ENCODE measurements at places on chromosomes 12 and 14.
A peak's percentile ranks its signal among the peaks of the same experiment; 100 is the strongest.

DNA sequence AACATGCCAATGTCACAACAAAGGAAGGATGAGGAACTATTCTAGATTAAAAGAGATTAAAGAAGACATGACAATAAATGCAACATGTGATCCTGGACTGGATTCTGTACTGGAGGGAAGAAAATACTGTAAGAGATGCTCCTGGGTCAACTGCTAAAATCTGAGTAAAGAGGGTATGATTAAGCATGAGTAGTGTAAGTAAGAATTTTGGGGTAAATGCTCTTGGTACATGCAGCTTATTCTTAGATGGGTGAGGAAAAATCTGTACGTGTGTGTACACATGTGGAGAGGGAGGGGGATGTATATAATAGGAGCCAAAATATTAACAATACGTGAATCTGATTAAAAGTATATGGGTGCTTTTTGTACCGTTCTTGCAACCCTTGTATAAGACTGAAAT lies 66.0 kb downstream of the CDC42BPB start:
- DNase-seq: no peak

DNA sequence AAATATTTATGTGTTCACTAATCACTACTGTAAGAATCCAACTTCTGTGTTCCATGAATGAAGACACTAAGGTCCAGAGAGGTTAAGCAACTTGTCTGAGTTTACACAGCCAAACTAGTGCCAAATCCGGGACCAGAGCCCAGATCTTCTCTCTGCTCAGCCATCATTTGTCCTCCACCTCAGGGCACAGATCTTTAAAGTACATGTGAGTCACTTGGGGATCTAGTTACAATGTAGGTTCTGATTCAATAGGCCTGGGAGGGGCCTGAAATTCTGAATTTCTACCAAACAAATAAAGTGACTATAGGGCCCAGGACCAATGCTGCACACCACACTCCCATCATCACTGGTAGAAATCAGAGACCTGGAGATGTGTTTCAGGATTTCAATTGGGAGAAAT lies 162.9 kb downstream of the GXYLT1 start:
- no peak for DNase-seq

GRCh38 chr12:68416826-68417225 lies 84.7 kb upstream of the MDM1 start:
- peak; percentile 62 for DNase-seq

GRCh38 chr12:75447691-75448393 lies 32.7 kb upstream of the GLIPR1 start:
- DNase-seq: peak; percentile 42

DNA sequence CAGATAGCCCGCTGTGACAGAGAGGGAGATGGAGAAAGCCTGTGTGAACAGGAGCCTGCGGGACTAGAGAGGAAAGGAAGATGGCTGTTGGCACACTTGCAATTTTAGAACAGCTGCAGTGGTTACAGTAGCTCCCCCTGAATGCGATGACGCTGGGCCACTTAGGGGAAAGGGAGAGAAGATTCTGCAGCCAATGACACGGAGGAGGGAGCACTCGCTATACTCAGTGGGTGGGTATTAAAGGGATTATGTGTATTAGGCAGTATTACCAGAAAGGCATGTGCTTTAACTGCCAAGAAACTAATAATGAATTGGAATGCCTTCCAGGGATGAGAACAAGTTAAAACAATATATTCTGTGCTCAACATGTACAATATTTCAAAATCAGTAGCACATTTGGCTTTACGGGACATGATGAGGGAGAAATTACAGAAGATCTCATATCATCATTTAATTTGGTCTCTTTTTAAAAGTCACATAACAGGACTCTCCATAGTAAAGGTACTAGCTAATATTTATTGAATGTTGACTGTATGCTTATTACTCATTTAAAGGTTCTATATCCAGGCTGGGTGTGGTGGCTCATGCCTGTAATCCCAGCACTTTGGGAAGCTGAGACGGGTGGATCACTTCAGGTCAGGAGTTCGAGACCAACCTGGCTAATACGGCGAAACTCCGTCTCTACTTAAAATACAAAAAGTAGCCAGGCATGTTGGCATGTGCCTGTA lies 35.9 kb upstream of the FOS start:
- peak; percentile 97 for DNase-seq

DNA sequence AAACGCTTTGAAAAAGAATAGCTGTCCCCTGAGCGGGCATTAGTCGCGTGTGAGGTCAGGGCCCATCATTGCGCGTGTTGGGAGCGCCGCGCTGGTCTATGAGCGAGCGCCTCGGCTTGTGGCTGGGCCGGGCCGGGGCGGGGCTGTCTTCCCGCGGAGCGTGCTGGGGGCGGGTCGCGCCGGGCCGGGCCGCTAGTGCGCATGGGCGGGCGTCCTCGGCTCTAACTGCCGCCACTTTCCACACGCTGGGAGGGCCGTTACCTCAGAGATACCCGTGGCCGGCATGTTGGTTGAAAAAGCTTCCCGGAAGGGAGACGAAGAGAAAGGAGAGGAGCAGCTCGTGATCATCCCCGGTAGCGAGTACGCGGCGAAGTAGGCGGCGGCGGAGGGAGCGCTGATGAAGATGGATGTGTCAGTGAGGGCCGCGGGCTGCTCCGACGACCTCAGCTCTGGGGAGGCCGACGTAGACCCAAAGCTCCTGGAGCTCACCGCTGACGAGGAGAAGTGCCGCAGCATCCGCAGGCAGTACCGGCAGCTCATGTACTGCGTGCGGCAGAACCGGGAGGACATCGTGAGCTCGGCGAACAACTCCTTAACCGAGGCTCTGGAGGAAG lies at the start of gene EID3:
Gene EID3, plus strand, starts transcription at position 202 of the 614 bp plus-strand sequence. Its CDS starts 196 bp downstream, at position 398.
- peak; percentile 85 for DNase-seq

- DNase-seq: peak; percentile 53
Measured at GRCh38 chr12:80936642-80937390, 918 bp downstream of the LIN7A start.

DNA sequence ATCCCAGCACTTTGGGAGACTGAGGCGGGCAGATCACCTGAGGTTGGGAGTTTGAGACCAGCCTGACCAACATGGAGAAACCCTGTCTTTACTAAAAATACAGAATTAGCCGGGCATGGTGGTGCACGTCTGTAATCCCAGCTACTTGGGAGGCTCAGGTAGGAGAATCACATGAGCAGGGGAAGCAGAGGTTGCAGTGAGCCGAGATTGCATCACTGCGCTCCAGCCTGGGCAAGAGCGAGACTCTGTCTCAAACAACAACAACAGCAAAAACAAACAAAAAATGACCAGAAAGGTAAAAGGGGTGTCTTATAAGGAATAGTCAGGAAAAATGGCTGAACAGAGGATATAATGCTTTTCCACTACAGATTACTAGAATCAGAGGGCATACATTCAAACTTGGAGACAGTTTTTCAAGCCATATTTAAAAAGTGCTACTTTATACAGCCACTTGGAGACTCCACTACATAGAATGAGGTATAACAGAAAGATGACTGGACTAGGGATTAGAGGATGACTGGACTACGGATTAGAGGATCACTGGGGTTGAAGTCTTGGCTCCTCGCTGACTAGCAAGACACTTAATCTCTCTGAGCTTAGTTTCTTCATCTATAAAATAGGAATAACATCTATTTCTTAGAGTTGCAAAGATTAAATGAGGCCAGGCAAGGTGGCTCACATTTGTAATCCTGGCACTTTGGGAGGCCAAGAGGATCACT lies 4.9 kb upstream of the CS start:
- DNase-seq: no peak

DNA sequence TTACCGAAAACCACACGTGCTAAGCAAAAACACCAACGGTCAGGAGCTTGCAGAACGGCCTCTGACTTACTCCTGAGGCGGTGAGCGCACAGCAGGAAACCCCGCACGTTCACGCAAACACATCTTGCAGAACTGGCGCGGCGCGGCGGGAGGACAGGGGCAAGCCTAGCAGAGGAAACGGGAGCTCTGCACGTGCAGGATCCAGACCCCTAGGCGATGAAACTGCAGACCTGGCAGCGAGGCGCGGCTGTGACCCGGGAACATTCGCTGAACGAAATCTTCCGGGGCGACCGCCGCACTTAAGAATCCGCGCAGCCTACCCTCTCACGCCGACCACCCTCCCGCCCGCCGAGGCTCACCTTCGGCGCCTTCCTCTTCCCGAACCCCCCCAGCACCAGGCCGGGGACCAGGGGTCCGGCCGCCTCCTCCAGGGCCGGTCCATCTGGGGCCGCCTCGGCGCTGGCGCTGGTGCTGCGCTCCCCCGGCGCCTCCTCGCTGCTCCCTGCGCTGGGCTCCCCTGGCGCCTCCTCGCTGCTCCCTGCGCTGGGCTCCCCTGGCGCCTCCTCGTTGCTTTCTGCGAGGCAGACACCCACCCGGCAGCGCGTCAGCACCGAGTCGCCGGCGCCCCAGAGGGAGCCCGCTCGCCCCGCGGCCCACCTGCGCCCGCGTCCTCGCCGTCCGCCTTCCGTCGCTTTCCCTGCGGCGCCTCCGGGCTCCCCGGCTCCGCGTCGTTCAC lies 615 bp downstream of the DDX51 start:
- DNase-seq: no peak

DNA sequence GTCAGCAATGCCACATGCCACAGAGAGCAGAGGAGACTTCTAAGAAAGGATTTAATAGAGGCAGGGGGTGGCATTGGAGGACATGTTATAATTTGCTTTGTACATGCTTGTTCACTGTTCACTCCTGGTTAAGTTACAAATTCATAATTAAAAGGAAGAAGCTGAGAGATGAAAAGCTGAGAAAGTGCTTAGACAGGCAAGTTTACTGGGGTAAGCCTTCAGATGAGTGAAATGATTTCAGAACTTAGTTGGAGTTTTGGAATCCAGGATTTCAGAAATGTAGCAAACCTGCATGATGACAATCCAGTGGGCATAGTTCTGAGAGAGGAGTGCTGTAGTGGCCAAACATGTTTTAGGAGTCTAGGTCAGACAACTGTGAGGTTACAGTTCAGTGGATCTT lies 67.3 kb upstream of the FBXO33 start:
- no peak for DNase-seq

DNA sequence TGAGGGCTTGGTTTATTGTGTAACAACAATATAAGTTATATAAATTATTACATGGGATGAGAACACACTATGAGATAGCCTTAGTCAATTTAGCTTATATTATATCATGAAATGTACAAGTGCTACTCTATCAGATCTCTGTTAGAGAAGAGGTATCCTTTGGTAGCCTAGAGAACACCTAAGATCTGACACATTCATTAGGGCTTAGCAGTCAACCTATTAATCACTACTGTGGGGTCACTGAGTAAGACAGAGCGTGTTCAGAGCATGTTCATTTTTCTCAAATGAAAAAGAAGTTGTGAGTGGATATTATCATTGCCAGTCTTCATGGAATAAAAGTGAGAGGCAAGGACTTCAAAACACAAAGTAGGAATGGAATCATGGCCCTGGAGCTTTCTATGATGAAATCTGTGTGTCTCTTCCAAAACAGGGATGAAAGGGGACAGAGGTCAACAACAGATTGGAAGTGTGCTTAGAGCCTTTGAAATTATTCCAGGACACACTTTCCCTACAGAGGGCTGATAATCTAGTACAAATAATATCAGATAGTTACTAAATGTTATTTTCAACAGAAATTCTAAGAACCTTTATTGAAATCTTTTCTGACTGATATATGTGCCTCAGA lies 114.3 kb downstream of the SLC16A7 start:
- DNase-seq: no peak

DNA sequence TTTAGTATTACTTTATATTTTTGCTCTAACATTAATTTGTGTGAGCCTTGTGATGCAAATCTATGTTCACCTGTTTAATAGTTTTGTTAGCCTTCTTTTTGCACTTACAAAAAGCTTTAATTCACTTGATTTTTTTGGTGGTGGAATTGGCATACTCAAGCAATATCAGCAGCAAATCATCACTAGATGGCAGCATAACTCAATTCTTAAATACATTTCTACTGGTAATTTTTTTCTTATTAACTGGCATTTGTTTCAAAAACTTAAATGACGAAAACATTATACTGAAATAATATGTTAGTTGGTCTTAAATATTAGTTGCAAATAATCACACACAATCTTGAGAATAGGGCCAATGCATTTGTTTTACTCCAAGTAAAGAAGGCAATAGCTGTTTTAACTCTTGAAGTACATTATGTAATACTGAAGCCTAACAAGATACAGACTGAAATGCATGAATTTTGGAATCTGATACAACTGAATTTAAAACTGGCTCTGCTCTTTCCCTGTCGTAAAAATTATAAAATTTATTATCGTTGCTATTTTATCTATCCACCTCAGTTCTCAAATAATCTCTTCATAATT lies 151.5 kb downstream of the ATXN7L3B start:
- peak; percentile 46 for DNase-seq

- DNase-seq: no peak
Measured at GRCh38 chr12:14656846-14657245, 39.6 kb downstream of the GUCY2C start.

GRCh38 chr14:81519200-81520011 lies 14.2 kb downstream of the SEL1L start:
- no peak for DNase-seq

DNA sequence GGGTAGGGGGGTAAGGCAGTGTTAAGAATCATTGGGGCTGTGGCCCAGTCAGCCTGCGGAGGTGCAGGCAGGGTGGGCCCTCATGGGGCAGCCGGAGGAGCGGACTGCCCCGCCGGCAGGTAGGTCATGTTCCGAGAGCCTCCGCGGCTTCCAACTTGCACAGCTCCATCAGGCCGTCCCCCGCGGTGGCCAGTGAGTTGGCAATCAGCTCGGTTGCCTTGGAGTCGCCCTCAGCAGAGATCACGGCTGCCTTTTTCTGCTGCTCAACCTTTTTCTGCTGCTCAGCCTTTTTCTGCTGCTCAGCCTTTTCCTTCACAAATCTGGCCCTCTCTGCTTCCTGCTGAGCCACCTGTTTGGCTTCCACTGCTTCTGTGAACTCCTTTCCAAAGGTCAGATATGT lies 41.1 kb upstream of the CSRNP2 start:
- no peak for DNase-seq

- no peak for DNase-seq
Measured at GRCh38 chr12:49054524-49054923, 6.1 kb downstream of the KMT2D start.

GRCh38 chr12:62767496-62767895 lies 167.5 kb downstream of the PPM1H start:
- DNase-seq: peak; percentile 87

- DNase-seq: peak; percentile 42
Measured at GRCh38 chr12:6684609-6685008, 4.6 kb downstream of the ZNF384 start.

DNA sequence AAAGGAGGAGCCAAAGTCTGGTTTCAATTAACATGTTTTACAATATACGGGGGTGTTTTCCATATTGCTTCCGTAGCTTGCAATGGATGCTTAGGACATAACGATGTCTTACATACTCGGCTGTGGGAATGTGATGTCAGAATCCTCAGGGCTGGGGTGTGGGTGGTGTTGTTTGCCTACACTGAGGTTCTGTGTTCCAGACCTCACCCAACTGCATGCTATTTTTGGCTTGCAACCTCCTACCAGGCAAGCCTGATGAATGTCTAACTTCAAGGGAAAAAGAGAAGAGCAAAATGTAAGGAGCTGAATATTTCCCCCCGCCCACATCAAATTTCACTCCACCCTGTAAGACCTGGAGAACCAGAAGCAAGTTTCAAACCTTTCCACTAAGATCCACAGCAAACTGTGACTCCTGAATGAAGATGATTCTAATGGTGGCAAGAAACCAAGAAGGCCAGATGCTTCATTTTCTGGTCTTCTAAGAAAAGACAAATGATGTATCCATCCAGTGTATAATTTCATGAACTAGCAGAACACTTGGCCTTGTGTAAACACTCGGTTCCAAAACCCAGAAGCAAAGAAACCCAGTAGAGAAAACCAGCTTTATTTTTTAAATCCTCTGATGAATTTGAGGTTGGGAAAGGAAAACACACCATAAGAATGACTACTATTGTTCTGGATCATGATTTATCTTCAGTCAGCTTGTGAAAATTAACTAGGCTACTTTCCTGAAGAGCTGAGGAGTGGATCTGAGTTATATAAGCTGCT lies 227.9 kb downstream of the DACT1 start:
- DNase-seq: peak; percentile 90
